ENCODE measurements at places on chromosomes 4 and X.
A peak's percentile ranks its signal among the peaks of the same experiment; 100 is the strongest.

DNA sequence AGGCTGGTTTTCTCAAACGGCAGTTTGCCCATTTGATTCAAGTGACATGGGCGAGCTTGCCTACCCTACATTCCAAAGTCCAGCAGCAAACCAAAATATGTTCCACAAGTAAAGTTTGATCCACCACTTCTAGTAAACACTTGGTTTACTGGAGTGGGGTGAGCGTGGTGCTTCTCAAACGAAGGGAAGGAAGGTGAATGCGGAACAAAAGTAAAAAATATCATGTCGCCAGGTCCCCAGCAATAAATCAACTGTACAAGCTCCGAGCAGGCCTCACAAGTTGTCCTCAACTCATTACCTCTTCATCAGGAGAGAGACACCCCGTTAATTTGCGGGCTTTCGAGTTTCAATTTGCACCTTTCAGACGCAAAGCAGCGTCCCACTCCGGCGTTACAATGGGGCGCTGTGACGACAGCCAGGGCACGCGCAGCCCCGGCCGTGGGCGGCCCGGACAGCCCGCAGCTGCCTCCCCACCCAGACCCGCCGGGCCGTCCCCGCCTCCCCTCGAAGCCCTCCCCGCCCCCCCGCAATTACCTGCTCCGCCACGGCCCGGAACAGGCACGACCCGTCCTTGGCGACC is 1.0 kb downstream of the OTUD4 start:
- peak; percentile 93 for DNase-seq

DNA sequence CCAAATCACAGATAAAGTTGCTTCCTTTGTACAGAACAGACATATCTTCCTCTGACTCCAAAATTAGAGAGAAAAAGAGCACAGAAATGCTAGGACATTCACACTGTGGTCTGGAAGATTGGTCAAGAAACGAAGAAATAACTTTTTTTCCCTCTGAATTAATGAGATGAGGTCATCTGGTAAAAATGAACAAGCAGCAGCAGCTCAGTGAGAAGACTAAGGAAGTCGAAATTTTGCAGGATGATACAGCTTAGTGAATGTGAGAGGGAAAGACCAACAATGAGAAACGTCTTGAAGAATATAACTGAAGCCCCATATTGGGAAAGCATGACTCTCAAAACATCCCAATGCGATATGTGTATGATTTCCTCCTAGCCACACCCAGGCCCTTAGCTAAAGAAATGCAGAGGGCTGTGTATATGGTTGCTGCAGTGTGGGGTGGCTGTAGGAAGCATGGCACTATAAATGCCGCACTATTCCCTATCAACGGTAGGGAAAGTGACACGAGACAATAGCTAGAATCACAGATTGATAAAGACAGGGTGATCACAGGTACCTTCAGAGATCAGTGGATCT is 208.6 kb downstream of the VEGFC start:
- no peak for DNase-seq

DNA sequence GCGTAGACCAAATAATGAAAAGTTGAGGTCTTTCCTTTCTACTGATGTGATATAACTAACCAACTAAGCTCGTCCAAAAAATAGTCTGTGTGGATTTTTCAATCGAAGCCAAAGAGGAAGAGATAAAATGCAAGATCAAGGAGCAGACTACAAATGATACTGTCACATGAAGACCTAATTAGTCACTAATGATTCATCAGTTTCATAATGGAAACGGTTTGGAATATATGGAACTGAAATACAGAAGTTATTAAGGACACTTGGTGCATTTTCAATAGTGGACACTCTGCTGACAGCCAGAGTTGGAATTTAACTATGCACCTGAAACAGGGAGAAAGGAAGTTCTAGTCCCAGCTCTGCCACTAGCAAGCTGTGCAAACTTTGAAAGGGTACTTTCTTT is 119.8 kb downstream of the GUCY2F start:
- no peak for DNase-seq

GRCh38 chrX:53056292-53056691 is 7.7 kb downstream of the GPR173 start:
- DNase-seq = no peak

DNA sequence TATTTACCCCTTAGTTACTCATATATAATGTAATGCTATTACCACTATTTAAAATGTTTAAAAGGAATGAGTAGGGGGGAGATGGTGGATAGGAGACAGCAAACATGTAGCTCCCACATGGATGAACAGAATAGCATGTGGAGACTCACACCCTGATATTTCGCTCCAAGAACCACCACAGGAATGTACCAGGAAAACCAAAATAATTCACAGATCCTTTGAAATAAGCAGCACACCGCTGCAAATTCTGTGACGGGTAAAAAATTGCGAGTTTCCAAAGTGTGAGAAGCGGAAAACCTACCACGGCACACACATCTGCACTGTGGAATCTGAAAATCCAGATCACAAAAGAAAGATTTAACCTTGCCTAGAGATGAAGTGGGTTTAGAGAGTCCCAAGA is 428.2 kb downstream of the TLL1 start:
- DNase-seq = no peak

GRCh38 chrX:120560405-120560841 is 339 bp downstream of the CUL4B start:
- peak; percentile 82 for DNase-seq

DNA sequence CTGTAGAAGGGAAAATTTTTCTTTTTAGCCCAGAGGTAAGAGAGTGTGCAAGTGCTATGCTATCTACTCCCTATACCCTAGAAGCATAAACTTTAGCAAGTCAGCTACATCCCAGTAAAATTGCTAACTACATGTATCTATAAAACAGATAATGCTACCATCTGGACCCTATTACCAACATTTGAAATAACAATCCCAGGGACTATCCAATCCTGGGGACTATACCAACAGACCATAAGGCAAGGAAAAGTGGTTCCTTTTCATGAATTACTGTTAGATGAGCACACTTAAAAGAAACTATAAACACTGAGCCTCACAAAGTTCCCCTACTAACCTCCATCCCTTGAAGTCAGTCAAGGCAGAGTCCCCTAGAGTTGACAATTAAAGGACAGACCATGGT is 213.6 kb upstream of the VEGFC start:
- no peak for DNase-seq

GRCh38 chr4:3344104-3344503 is 51.3 kb downstream of the RGS12 start:
- DNase-seq = no peak

- DNase-seq = no peak
Measured at GRCh38 chrX:151904989-151905388, 7.7 kb upstream of the MAGEA4 start.

DNA sequence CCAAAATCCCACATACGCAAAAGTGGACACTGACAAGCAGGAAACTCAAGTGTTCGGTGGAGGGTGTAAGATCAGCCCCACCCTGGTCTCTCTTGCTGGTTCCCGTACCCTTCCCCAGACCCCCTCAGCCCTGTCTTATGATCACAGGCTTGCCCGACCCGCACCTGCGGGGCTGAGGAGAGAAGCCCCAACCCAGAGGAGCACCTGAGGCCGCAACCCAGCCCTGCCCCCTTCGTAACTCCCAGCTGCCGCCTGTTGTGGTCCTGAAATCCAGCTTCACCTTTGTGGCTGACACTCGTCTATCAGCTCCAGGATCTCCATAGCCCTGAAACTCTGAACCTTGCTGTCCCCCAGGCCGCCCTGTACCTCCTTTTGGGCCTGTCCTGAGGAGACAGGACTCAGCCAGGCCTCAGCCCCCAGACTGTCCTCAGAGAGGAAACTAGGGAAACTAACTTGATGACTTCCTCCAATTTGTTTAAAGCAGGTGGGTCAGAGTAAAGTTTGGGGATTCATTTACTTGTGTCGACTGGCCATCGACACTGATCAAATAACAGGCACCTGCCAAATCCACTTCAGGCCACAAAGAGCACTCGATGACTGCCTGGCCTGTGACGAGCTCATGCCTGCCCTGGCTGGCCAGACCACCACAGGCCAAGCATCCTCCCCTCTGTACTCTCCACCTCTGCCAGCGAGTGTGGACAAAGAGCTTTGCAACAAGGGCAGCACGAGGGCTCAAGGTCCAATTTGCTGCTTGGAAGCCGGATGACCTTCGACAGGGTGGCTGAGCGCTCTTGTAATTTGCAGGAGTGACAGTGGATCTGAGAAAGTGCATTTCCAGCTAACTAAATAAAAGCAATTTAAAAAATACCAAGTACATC is 19.3 kb downstream of the DCTD start:
- DNase-seq = no peak

GRCh38 chr4:146245246-146245645 is 30.9 kb downstream of the REELD1 start:
- no peak for DNase-seq

- DNase-seq = no peak
Measured at GRCh38 chrX:74132280-74132679, 171.7 kb upstream of the ZCCHC13 start.

DNA sequence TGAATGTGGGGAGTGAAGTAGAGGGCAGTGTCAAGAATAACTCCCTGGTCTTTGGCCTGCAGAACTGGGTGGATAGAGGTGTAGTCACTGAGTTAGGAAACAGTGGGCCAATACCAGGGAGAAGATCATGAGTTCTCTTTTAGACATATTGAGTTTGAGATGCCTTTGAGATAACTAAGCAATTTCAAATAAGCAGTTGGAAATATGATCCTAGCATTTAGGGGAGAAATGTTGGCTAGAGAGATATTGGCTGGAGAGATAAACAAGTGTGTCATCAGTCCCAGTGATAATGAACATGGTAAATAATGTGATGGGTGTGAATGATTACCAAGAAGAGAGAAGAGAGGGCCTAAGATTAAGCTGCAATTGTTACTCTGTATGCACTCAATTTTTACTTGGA is 95.3 kb upstream of the HPRT1 start:
- DNase-seq = no peak

GRCh38 chr4:34814266-34814665 is 1430.0 kb downstream of the ARAP2 start:
- DNase-seq = no peak

DNA sequence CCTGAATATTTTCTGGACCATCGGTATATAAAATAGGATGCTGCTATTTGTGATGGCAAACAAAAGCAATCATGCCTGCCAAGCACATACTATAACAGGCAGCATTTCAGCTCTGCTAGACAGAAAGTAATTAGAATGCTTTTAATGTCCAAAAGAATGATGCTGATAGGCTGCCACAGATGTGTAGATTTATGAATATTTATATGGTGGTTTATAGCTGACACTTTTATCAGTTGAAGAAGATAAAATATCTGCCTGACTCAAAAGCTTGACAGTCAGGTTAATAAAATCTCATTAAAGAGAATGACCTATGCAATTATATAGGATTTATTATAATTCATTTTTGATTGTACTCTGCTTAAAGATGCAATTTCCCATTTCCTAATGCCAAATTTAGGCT is 4.0 kb downstream of the BEND4 start:
- no peak for DNase-seq

- DNase-seq = no peak
Measured at GRCh38 chr4:107252571-107252970, 216.5 kb upstream of the DKK2 start.

- DNase-seq = no peak
Measured at GRCh38 chr4:181822005-181822375, 421.2 kb upstream of the TENM3 start.

- no peak for DNase-seq
Measured at GRCh38 chr4:14111730-14112181, 484.2 kb upstream of the BOD1L1 start.

GRCh38 chrX:151711154-151711553 is 4.7 kb upstream of the FATE1 start:
- DNase-seq = no peak

DNA sequence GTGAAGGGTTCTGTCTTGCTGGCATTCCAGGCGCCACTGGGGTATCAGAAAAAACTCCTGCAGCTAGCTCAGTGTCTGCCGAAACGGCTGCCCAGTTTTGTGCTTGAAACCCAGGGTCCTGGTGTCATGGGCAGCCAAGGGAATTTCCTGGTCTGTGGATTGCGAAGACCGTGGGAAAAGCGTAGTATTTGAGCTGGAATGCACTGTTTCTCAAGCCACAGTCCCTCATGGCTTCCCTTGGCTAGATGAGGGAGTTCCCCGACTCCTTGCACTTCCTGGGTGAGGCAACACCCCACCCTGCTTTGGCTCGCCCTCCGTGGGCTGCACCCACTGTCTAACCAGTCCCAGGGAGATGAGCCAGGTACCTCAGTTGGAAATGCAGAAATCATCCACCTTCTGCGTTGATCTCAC is 40.1 kb downstream of the NOP14 start:
- peak; percentile 63 for DNase-seq

DNA sequence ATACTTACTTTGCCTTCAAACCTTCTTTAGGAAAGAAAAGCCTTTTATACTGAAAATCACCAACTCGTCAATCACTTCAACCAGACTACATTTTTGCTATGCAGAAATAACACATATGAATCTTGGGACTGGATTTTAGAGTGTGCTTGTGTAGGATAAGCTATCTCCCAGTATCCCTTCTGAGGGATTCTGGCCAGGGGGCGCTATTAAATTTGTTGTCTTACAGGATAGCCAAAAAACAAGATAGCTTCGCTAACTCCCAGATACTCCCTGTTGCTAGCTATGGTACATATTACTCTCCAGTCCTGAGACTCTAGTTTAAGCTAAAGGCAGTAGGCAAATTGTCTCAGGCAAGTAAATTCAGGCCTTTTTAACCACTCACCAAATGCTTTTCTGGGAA is 167.2 kb downstream of the LHFPL1 start:
- no peak for DNase-seq

- no peak for DNase-seq
Measured at GRCh38 chr4:69726971-69727370, 33.4 kb downstream of the SULT1B1 start.

- DNase-seq = no peak
Measured at GRCh38 chrX:79036157-79036880, 91.1 kb downstream of the P2RY10 start.

GRCh38 chrX:77743720-77744119 is 42.3 kb downstream of the ATRX start:
- DNase-seq = no peak

DNA sequence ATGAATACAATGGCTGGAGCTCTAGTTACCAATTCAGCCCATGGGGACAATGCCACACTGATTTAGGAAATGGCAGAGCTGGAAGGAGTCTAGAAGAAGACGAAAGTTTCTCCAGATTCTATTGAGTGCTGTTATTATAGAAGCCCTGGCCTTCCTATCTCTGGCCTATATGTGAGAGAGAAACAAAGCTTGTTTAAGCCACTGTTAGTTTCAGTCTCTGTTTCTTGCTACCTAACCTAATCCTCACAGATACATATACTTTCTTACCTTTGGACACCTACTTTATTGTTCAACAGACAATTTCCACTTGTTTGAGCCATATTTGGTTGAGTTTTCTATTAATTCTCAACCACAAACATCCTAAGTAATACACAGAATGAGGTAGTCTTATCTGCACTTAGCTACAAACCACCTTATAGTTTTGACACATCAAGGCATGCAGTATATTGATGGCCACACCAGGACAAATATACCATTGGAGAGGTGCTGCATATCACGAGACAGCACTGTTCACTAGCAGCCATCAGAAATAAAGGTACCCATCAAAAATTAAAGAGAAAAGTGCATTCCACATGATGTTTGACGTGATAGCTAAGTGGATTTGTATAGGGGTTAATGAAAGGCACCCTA is 190.2 kb downstream of the SMIM20 start:
- DNase-seq = no peak

- no peak for DNase-seq
Measured at GRCh38 chr4:120672076-120672475, 250.4 kb downstream of the PRDM5 start.

Measured in activated CD4-positive, alpha-beta T cell treated with anti-CD3 and anti-CD28 coated beads, Interleukin-2, amount 10 ng/mL, durations not matched to agents 24 days and 14 days (primary cell).